NCI-H2081 treated with DMSO at 0.1 percent for 48 hours (cell line): ENCODE measurements at places on chromosomes 7 and 10.

DNA sequence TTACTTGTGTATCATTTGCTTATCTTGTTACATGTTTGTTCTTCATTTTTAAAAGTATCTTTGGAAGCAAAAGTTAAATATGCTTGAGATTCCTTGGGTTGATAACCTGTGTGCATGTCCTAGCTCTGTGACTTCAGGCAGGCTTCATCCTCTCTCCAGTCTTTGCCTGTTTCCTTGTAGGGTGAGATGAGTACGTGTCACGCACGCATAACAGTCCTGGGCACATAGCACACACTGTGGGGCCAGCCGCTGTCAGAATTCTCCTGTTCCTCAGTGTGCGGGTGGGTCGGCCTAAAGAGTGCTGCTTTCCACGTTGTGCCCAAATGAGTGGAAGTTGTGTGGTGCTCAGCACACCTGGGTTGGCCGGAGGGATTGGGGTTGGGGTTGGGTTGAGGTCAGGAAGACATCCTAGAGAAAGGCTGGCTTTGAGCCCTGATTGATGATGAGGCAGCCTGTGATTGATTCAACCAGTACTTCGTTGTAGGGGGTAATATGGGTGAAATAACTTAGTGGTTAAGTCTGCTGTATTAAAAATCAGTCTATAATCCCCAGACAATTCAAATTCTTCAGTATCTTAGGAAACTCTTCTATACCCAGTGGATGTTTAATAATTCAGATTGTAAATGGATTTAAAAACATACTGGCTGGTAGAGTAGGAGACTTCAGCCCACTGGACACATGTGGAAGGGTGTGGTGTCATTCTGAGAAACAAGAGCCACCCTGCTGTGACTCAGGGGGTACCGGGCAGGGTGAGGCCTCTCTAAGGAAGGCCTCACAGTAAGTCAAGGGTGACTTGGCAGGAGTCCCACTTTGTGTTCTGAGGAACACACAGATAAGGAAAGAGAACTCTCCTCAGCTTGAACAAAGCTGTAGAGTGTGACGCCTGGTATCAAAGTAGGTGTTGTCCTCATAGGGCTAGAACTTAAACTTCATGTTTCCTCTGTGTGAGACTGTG, 54.8 kb downstream of the DAGLB start:
- no peak for DNase-seq

DNA sequence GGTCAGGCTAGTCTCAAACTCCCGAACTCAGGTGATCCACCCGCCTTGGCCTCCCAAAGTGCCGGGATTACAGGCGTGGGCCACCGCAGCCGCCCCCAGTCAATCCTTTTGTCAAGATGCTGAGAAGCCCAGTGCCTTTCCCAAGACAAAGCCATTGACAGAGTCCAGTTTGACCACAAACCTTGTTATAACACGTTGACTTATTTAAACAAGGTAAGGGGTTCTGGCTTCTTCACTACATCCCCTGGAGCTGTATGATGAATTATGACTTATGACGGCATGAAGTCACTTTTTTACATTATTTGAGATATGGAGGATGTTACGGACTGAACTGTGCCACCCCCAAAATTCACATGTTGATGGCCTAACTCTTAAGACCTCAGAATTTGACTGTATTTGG, 5.8 kb upstream of the SEC61G start:
- DNase-seq: no peak

- DNase-seq: no peak
These were observed 18.0 kb upstream of the DLG5 start for GRCh38 chr10:77944519-77944918.

DNA sequence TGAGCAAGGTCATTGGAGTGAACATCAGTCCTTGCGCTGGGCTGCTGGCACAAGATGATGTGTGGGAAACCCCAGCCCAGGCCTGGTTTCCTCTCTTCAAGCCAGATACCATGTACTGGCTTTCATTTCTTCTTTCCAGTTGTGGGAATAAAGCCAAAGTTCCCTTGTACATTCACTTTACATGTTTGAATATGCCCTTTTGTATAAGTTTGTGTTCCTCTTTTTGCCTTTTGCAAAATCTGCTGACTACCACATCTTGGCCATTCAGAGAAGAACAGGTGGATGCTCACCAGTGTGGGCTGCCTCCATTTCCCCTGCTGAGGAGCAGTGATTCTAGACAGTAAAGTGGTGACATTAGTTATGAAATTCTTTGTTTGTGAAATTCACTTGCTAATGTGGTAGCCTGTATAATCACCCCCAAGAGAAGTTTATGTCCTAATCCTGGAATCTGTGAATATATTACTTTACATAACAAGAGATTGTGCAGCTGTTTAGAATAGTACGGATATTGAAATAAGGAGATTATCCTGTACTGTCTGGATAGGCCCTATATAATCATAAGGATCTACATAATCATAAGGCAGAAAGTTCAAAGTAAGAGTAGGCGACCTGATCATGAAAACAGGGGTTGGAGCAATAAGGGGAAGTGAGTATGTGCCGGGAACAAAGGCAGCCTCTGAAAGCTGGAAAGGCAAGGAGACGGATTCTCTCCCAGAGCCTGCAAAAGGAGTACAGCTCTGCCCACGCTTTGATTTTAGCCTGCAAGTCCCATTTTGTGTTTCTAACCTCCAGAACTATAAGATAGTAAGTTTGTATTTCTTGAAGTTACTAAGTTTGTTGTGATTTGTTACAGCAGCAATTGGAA, 18.8 kb upstream of the AOAH start:
- DNase-seq: no peak

- no peak for DNase-seq
These were observed 291.8 kb downstream of the PRKG1 start for GRCh38 chr10:51366044-51366443.

DNA sequence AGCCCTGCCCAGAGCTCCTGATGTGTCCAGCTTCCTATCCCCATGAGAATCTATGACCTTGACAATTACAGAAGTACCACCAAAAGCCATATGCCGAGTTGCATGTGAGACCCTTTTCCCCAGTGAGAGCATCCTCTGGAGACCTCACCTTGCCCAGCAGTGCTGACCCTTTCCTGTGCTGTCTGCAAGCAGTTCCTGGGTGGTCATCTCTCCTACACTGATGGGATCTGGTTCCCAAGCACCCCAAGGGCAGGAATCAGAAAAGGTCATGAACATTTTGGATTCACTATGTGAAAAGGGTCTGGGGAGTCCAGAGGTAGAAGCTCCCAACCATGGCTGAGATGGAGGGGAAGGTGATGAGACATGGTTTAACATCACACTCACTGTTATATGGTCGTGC, 18.2 kb downstream of the SFTPD start:
- DNase-seq: no peak

DNA sequence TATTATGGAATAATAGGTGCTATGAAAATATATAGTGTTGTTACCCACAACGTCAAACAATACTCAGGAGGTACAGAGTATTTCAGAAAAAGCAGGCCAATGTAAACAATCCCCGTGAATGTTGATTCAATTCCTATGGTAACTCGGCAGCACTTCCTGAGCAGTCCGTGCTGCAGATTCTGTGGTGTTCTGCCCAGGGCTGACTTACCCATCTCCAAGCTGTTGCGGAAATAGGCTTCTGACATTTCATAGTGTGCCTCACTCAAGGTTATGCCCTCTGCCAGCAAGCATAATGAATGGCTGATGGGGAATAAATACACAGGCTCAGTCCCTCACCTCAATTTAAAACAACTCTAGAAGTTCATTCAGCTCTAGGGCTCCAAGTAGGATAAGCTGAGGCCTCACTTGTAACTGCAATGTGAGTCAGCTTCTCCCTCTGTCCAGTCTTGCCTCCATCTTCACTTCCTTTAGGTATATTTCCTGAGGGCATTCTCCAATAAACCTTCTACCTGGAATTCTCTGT, 177.6 kb downstream of the GNAI1 start:
- peak; percentile 85 for DNase-seq

DNA sequence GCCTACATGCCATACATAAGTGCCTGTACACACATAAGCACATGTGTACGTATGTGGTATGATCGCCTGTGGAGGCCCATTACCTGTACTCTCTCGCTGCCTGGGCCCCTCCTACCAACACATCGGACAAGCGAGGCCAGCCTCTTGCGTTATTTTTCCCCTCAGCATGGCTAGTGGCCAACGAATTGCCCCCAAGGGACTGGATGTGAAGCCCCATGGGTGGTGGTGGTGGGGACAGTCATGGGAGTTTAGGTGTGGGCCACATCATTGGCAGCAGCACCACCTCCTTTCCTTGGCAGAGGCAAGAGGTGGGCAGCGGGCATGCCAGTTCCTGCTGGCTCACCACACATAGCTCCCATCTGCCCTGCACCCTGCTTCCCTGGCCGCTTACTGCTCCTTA, 10.0 kb downstream of the GRK5 start:
- no peak for DNase-seq

GRCh38 chr7:45420843-45421495, 153.2 kb upstream of the ADCY1 start:
- DNase-seq: no peak

- DNase-seq: no peak
These were observed 341.3 kb downstream of the ARL4A start for GRCh38 chr7:13028825-13029099.

- DNase-seq: no peak
These were observed 12.9 kb downstream of the BAG3 start for GRCh38 chr10:119663866-119664698.

DNA sequence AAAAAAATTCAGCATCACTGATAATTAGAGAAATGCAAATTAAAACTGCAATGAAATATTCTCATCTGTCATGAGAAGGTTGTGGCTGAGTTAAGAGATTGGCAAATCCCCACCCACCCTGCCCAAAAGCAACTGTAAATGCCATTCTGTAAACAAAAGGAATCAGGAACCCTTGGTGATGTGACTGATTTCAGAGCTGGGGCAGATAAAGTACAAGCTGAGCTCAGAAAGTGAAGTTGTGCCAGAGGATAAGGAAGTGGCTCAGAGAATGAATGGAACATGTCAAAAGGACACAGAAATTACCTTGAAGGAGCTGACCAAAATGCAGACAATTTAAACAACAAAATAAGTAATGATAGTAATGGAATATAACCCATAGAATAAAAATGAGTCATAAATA, 32.7 kb upstream of the ARMS2 start:
- no peak for DNase-seq

DNA sequence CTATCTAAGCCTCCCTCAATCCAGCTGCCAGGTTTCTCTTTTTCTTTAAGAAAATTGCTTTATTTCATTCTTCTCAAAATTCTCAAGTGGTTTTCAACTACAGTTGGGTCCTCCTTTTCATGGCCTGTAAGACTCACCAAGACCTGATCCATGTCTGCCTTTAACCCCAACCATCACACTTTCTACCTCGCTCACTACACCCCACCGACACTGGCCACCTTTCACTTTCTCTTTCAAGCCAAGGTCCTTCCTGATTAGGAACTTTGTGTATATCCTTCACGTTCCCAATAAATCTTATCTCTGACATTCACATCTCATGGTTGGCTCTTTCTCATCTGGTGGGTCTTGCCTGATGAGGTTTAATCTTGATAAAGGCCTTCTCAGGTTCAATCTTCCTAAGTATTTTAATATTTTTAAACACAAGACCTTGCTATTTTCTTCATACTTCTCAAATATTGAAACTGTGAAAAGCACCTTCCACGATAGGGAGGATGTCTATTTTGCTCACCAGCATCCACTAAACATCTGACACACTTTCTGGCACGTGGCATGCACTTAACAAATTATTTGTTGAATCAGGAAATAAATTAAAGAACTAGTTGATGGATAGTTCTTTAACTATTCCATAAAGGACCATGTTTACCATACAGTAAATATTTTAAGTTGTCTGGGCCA, 624.8 kb downstream of the GRID1 start:
- DNase-seq: no peak

DNA sequence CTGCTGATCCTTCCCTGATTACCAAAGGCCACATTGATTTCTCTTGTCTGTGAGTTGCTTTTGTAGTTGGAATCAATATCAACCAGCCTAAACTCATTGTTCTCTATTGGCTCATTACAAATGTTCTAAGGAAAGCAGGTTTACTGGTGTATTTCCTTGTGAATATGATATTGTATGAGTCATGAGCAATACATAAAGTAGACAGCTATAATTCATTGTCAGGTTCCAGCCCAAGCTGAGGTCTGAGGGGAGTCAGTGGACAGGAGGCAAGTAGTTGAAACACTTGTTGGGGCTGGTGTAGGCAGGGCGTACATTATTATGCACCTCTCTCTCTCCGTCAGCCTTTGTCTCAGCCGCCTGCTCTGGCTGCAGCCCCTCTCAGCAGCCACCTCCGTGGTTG, 451.7 kb downstream of the IPMK start:
- no peak for DNase-seq

DNA sequence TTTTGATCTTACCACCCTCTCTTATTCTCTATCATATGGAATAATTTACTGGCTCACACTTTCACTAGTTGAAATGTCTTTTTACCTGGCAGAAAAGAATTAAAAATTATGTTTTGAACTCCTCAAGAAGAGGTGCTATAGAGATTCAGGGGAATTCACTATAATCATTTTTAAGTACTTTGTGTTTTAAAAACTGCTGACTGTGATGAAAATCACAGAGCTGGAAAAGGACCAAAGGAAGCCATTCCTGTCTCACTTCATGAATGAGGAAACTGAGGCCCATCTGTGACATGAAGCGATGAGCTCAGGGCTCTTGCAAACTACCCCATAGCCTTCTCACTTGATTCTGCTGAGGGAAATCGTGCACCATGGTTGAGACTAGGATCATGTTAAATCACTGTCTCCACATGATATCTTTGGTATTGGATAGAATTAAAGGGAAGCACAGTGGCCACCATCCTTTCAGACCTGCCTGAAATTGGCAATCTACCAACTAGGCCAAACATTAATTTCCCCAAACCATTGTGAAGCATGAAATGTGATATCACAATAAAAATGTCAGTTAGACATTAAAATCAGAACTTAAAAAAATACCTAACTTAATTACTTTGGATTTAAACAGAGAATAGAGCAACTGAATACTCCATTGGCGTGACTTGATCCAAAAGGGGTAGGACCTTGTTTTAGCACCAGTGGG, 141.0 kb downstream of the FZD1 start:
- DNase-seq: peak; percentile 39

GRCh38 chr10:119655566-119656001, 4.4 kb downstream of the BAG3 start:
- DNase-seq: no peak

- DNase-seq: no peak
These were observed 255.8 kb upstream of the PHYHIPL start for GRCh38 chr10:58920655-58921003.

- DNase-seq: no peak
These were observed 27.4 kb upstream of the PSAP start for GRCh38 chr10:71878327-71879034.
